ENCODE measurements at places on chromosomes 3 and 15.

DNA sequence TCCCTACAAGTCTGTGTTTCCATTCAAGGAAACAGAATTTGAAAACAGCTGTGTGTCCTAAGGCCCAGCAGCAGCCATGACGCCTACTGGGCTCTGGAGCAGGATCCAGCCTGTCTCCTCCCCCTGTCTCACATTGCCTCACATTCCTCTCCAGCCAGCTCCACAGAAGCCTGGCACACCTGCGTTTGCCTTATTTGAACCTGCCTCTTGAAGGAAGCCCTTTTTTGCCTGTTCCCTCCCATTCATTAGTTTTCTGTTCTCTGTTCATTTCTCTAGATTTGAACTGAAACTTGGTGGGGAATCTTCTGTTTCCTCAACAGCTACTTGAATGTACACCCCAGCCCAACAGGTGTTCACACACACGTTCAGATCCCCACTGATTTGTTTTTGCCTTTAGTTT lies 890.5 kb downstream of the TUSC7 start:
- DNase-seq: no peak

GRCh38 chr3:171206283-171206682 lies 179.8 kb upstream of the SLC2A2 start:
- no peak for DNase-seq

- no peak for DNase-seq
Observed at GRCh38 chr3:12759693-12760565, 870 bp upstream of the TMEM40 start.

DNA sequence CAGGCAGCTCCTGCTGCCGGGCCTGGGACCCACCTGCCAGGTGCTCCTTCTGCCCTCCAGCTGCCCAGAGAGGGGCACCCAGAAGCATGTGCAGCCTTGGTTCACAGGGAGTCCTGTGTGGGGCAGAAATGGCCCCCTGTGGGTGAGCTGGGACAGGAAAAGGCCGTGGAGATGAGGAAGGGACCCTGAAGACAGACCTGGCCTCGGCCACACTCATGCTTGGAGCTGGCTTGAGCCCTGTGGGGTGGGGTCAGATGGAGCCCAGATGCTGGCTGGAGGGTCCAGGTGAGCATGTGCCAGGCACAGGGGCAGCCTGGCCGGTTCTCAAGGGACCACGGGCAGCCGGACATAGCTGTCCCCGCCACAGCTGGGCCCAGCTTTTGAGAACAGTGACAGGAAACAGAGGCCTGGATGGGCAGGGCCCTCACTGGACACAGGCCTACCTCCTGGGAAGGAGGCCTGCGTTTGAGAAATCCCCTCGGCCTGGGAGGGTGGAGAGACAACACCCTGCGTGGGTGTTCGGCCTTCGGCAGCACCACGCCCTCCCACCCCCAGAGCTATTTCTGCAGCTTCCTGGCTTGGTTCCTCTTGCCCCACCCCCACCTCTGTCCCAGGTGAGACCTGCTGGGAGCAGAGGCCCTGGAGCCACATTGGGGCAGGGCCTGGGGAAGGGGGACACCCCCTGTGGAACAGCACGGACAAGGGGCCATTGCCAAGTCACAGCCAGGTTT lies 132.6 kb upstream of the MEF2A start:
- DNase-seq: peak; percentile 75

- no peak for DNase-seq
Observed at GRCh38 chr3:1717524-1717923, 381.1 kb upstream of the CNTN4 start.

- no peak for DNase-seq
Observed at GRCh38 chr3:104396974-104397669, 969.6 kb upstream of the ALCAM start.

DNA sequence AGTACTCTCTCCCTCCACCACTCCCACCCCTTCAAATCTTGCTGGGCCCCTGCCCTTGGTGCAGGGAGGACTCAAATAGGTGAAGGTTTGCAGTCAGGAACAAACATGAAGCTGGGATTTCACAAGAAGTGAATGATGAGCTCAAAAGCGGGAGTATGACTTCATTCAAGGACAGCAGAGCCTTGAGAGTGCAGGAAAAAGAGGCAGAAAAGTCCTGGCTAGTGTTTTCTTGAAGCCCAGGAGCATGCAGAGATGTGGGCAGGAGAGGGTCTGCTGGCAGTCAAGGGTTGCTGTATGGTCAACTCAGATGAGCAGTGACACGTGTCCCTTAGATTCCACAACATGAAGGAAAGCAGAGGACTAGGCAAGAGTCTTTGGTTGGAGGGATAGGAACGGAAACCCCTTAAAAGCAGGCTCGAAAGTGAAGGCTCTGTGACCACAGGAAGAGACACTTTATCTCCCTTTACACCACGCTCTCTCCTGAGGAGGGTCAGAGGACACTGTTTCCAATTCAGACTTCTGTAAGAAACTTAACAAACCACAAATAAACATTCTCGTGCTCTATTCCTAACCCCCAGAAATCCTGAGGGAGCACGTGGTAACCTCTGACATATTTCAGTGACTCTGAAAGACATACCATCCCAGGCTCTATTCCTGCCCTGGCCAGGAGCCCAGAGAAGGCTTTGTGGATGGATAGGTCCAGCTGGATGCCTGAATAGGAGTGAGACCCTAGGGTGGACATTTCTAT lies 168.0 kb upstream of the NDN start:
- no peak for DNase-seq

GRCh38 chr3:149003653-149004305 lies 12.4 kb downstream of the GYG1 start:
- DNase-seq: no peak

GRCh38 chr3:53941184-53941583 lies 49.5 kb upstream of the SELENOK start:
- no peak for DNase-seq

GRCh38 chr15:101407439-101407838 lies 82.1 kb downstream of the PCSK6 start:
- no peak for DNase-seq

- no peak for DNase-seq
Observed at GRCh38 chr3:8759038-8759707, 10.2 kb downstream of the OXTR start.
